ENCODE measurements at places on chromosomes 7 and 10.
A peak's percentile ranks its signal among the peaks of the same experiment; 100 is the strongest.

DNA sequence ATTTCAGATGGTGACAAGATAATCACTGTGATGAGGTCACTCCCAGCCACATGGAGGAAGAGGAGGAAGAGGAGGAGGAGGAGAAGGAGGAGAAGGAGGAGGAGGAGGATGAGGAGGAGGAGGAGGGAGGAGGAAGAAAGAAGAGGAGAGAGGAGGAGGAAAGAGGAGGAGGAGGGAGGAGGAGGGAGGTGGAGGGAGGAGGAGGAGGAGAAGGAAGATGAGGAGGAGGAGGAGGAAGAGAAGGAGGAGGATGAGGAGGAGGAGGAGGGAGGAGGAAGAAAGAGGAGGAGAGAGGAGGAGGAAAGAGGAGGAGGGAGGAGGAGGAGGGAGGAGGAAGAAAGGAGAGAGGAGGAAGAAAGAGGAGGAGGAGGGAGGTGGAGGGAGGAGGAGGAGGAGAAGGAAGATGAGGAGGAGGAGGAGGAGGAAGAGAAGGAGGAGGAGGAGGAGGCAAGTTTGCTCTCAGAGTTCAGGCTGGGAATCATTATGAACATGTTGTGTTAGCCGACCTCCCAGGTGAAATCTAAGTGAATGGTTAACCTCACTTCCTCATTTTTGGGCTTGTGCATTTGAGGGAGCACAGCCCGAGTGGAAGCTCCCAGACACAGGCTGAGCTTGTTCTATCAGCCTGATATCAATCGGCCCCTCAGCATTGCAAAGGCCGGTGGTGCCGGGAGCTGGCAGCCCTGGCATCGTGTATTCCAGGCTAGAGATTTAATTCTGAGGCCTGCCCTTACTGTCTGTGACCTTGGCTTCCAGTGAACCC lies 236.2 kb upstream of the PITRM1 start:
- DNase-seq, result no peak

DNA sequence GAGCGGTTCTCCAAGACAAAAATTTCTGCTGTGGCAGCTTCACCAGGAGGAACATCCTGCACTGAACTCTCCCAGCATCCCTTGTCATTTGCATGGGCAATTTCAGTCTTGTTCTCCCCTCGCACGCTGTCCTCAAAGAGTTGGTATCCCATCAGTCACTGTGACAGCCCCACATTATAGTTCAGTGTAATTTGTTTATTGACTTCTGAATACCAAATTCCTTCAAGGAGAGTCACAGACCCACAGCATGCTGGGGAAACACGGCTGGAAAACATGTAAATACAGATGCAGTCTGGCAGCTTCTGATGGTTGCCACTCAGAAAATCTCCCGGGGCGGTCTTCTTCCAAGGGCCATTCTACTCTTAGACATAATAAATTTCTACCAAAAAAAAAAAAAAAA lies 151.0 kb upstream of the NEBL start:
- no peak for DNase-seq

DNA sequence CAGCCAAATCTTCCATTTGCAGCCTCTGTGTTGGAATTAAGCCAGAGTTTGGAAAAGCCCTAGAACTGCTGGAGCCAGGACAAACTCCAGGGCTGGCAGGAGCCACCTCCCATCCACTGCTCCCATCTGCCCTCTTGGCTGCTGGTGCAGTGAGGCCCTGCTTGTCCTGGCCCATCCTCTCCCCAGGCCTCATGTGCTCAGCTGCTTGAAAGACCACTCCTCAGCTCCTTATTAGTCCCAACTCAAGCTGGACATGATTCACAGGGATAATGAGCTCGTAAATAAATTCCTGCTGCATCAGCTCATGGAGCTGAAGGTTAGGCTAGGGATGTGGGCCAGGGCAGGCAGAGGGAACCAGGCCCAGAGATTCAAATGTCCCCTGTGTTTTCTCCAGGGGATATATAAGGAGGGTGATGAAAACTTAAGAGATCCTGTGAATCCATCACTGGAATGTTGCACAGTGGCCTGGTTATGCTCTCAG lies 282.8 kb downstream of the RPS24 start:
- no peak for DNase-seq

DNA sequence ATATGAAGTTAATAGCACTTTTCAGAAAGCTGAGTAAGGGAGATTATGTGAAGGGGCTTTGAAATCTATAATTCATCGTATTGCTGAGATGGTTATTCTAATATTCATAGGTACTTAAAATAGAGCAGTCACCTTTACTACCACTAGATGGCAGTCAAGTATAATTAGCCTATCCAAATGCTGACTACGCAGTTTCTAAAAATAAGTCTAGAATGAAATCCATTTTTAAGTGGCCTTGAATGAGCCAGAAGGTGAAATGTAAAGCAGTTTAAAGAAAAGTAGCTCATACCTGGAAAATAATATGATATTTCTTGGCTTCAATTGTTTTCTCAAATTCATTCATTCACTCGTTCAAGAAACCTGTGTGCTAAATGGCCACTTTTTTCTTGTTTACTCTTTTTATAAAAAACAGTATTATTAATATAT lies 1277.1 kb downstream of the GATA3 start:
- no peak for DNase-seq

DNA sequence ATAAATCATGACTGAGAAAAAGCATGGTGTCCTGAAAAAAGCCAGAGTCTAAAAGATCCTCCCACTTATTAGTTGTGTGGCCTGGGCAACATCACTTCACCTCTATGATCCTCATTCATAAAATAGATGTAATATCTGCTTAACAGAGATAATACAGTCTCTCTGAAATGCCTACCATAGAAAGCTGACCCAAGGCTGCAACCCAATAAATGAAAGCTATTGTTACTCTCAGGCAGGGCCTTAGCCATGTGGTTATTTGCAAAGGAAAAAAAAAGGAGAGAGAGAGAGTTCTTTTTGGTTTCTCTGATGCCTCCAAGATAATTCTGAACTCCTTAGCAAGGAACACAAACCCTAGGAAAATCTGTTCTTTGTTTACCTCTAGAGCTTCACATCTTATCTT lies 7.9 kb downstream of the FAM13C start:
- DNase-seq, result no peak

- DNase-seq, result no peak
Observed at GRCh38 chr7:110224643-110225042, 866.3 kb upstream of the LRRN3 start.

DNA sequence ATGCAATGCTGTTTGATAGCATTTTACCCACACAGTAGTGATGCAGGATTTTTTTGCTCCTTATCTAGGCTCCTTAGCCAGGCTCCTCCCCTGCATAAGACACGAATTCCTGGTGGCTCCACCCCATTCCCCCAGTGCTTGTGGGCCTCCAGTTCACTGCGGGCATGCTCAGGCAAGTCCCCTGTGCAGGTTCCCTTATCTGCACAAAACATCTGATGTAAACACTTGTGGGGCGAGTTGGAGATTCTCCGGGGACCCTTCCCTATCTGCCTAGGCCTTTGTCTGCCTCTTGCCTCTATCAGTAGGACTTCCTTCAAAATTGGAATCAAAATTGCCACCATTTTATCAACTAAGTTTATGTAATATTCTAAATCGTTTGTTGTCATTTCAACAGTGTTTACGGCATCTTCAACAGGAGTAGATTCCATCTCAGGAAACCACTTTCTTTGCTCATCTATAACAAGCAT lies 5.4 kb upstream of the STK17A start:
- no peak for DNase-seq

- DNase-seq, result peak; percentile 14
Observed at GRCh38 chr7:46812101-46812675, 769.7 kb downstream of the TNS3 start.

- no peak for DNase-seq
Observed at GRCh38 chr7:114416129-114416990, 1.7 kb downstream of the FOXP2 start.

- DNase-seq, result peak; percentile 37
Observed at GRCh38 chr10:79148452-79149344, 79.9 kb downstream of the ZMIZ1 start.

- no peak for DNase-seq
Observed at GRCh38 chr10:52011118-52011517, 303.0 kb upstream of the DKK1 start.

DNA sequence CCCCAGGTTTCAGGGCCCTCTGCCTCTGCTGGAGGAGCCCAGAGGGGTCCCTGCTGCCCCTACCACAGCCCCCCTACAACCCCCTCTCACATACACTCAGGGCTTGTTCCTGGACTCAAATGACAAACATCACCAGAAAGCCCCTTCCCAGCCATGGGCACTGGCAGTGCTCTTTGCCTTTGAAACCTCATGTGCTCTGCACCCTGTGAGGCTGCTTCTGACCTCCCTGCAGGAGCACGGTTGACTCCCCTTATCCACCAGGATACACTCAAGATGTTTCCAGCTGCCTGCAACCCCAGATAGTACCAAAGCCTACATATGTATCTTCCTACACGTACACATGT lies 3.5 kb upstream of the ADIRF start:
- DNase-seq, result no peak

DNA sequence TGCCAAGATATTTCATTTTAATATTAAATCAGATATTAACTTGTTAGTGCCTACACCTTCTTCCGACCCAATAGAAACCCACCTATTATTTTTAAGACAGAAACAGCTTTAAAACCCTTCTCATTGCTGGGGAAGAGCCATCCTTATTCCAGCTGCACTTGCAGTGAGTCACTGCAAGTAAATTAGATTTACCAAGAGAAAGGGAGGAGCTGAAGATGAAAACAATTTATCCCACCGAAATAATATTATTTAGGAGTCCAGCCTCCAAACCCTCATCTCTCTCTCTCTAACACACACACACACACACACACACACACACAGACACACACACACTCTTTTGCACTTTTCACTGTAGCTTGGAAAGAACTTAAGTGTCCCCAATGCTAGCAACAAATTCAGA lies 26.9 kb downstream of the TWIST1 start:
- DNase-seq, result no peak

DNA sequence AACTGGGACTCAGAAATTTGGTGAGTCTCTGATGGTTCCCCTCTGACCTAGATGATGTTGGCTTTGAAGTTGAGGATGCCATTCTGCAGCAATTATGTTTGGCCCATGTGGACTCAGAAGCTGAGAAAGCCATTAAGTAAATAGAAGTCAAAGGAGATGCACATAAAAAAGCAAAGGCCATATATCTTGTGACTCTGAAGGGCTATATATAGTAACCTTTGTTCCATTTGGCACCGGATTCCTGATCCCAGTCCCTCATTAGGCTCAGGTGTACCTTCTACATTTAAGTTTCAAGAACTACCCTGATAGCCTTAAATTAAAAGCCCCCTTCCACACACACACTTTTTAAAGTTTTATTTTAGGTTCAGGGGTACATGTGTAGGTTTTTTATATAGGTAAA lies 50.0 kb upstream of the PDK4 start:
- no peak for DNase-seq

GRCh38 chr7:97357459-97357858 lies 240.0 kb downstream of the SDHAF3 start:
- DNase-seq, result no peak

GRCh38 chr7:5682551-5683279 lies 98.7 kb downstream of the RNF216 start:
- DNase-seq, result no peak

DNA sequence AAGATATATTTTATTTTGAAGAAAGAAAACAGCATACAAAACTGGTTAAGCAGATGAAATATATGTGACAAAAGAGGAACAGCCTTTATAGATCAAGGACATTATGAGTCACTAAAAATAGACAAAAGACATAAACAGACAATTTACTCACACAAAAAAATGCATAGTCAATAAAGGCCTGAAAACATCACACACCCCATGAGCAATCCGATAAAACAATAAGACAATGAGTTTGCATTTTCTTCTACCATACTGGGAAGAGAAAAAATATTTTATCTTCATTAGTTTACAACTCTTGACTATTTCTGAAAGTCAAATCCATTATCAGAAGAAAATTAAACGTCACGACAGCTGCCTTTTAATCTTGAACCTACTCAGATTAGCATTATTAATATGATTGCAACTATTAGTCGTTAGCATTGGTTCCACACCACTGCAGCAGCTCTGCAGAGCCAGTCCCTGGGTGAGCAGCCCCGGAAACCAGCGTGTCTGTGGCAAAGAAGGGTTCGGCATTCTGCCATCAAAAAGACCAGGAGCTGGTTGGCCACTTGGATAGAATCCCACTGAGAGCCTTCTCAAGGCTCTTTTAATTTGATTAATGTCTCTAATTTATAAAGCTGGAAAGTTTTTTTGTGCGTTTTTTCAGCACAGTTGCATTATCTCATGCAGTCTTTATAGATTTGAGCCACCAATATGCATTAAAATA lies 305.4 kb upstream of the SHH start:
- no peak for DNase-seq

- DNase-seq, result no peak
Observed at GRCh38 chr10:123522702-123523312, 143.3 kb upstream of the GPR26 start.

DNA sequence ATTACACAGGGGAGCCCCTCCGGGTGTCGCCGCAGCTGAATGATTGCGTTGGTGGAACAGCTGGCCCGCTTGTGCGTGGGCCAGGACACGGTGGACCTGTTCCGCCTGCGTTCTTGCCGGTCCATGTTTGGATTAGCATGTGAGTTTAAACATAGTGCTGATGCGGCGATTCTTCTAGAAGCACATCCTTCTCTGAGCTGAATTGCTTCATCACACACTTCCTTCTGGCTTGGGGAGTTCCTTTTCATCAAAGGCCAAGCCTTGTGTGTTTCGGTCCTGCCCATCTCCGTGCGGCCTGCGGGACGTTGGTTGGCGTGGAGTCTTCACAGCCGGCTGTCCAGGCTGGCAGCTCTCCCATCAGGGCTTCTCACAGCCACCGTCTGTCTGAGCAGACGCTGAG lies 45.5 kb upstream of the SLC29A4 start:
- DNase-seq, result peak; percentile 69

DNA sequence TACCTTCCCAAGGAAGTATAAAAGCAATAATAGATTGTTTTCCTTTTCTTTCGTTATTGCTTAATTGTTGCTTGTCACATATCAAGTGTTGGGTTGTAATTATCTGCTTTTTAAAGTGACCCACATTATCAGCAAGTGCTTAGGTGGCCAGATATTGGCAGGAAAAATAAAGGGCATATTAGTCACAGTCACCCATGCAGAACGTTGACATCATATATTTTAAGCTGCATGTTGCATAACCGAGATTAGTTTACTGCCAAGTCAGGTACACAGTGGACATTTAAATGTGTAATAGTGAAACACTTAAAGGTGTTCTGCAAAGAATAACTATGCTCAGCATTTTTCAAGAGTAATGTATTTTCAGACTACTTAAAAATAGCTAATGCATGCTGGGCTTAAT lies 11.4 kb downstream of the NEBL start:
- no peak for DNase-seq

GRCh38 chr7:139341776-139342226 lies 664 bp downstream of the FMC1 start:
- no peak for DNase-seq

DNA sequence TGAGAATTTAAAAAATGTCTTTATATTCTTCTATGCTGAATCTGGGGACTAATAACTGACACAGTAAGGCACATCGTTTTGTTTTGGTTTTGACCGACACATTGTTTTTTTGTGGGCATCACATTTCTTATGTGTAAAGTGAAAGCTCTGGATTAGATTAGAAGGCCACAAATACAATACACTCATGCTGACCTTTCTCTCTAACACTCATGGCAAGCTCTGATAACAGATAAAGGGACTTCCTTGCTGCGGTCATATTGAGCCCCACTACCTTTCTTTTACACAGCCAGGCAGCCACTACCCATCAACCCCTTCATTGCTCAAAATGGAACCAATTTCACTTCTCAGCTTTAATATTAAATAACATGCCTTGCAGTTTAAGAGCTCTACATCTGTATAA lies 26.0 kb downstream of the PPP1R3A start:
- no peak for DNase-seq

GRCh38 chr7:22635349-22635748 lies 91.7 kb upstream of the IL6 start:
- DNase-seq, result no peak

Data from tibial nerve (tissue), 4 donors.